Left colon (tissue), 2 donors: ENCODE measurements at places on chromosomes 2 and 18.

- DNase-seq, result peak; percentile 26
Measured at GRCh38 chr18:7568426-7568825, 1.3 kb downstream of the PTPRM start.

DNA sequence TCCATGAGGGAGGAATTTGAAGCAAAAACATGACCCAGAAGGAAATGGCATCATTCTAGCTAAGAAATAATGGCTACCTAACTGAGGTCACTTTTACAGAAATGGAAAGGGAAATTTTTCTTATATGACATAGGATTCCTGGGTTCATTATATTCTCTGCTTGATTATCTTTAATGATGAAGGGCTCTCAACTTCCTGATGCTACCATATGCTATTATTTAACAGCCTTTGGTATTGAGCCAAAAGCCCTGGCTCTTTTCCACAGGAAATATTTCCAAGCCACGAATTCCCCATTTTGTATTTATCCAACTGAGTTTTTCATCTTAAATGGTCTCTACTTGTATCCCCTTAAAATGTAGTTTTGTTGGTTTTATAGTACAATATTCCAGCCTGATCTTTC, 63.2 kb upstream of the NPAS2 start:
- DNase-seq, result no peak

GRCh38 chr2:233204286-233204936, 47.1 kb upstream of the ATG16L1 start:
- DNase-seq, result no peak

GRCh38 chr2:15975676-15976075, 35.3 kb downstream of the MYCN start:
- DNase-seq, result no peak

- DNase-seq, result no peak
Measured at GRCh38 chr2:204436230-204436629, 109.0 kb upstream of the PARD3B start.

DNA sequence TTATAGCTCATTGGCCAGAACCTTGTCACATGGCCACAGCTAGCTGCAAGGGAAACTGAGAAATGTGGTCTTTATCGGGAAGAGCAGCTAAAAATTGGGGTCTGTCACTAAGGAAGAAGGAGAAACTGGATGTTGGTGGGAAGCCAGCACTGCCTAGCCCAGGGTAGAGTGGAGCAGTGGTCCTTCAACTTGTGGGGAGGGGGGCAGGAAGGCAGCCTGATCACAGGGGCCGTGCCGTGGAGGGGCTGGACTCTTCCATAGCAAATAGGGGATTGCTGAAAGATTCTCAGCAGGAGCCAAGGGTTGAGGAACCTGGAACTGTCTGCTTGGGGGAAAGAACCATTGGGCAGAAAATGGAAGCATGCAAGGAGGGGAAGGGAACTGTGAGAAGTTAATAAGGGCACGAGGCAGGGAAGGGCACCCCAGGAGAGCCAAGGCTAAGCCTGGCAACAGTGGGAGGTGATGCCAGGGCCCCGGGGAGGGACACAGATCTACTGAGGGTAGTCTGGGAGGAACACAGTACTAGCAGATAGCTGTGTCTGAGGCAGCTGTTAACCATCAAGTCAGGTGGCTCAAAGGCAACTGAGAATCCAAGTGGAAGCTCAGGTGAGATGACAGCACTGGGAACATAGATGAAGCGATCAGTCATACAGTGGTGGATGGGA, 5.9 kb upstream of the NEURL3 start:
- DNase-seq, result no peak

DNA sequence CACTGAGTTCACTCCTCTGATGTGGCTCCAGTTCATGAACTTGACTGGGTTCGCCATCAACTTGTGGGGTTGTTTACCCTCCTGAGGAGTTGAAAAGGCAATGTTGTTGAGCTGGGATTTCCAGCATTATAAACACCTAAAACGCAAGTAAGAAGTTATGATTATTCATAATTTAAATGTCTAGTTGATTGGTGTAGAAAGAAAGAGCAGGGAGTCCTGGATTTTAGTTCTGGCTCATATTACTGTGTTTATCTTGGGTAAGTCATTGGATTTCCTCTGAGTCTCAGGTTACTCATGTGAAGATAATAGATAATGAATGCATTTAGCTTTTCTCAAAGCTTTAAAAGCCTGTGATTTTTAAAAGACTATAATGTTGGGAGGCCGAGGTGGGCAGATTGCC, 438.0 kb upstream of the CDH20 start:
- DNase-seq, result no peak

- DNase-seq, result no peak
Measured at GRCh38 chr2:196610796-196611195, 28.7 kb upstream of the CCDC150 start.

GRCh38 chr18:58527952-58528287, 101.0 kb downstream of the ALPK2 start:
- DNase-seq, result no peak

GRCh38 chr2:241261628-241262027, 53.8 kb downstream of the HDLBP start:
- DNase-seq, result no peak

DNA sequence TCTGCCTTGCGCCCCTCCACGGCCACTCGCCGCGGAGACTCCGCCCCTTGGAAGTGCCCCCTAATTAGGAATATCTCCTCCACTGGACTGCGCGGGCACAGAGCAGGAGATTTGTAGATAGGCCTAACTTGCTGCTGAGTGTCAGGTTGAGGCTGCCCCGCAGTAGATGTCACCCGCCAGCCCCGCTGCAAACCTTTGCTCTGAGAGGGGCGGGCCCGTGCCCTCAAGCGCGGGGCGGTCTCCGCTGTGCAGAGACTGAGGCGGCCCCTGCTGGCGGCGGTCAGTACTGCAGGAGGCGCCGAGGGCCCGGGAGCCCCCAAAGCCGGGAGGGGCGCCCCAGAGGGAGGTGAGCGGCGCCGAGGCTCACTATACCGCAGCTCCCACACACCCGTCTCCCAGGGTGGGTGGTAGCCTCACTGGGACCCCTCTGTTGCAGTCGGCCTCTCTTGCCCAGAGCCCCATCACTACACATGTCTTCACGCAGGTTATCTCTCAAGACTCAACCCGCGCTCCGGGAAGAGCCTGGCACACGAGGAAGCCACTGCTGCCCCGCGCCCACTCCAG, 2.9 kb upstream of the NEURL3 start:
- peak; percentile 88 for DNase-seq

GRCh38 chr2:164879901-164880535, 38.4 kb upstream of the COBLL1 start:
- no peak for DNase-seq

GRCh38 chr2:224219781-224220180, 180.7 kb upstream of the SERPINE2 start:
- no peak for DNase-seq

DNA sequence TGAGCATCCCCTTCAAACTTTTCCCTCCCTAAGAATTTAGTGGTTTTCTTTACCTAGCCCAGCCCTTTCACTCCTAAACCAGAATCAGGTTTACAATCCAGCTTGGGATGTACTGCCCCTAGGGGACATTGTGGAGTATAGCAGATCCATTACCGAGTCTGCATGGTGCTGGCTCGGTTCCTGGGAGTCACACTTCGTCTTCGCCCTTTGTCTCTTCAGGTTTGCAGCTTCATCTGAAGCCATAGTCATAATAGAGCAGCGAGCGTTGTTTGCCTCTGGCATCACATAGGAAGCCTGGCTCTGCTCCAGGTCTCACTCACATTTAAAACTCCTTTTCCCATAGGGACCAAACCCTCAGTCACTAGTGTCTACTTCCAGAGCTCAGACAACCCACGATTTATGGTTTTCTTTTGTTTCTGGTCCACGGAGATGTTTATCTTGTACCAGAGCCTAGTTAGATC, 16.8 kb upstream of the LYPD6 start:
- DNase-seq, result peak; percentile 44

DNA sequence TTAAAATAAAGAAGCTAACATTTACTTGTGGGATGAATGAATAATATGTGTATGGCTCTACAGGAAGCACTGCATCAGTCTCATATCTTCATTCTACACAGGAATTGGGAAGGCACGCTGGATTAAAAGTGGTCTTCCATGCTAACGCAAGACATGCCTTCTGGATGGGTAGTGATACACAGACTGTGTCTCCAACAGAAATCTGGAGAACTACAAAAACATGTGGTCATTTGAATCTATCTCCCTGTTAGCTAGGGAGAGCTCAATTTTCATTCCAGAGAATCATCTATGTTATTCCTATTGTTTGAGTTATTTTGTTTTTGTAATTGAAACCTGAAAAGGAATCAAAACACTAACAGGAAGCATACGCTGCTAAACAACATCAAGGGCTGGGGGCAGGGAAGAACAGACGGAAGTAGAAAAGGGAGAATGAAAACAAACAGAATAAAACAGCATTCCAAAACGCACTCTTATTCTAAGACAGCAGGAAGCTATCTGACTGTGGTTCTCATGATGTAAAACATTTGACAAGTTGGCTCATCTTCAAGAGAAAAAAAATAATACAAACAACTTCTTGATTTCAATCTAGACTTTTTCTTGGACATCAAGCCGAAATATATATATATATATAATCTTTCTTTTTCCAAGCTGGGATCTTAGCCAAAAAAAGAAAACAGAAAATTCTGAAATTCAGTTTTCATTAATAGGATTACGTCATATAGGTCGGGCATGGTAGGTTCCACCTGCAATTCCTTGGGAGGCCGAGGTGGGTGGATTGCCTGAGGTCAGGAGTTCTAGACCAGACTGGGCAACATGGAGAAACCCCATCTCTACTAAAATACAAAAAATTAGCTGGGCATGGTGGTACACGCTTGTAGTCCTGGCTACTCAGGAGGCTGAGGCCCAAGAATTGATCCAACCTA, 31.5 kb upstream of the ASNSD1 start:
- no peak for DNase-seq

DNA sequence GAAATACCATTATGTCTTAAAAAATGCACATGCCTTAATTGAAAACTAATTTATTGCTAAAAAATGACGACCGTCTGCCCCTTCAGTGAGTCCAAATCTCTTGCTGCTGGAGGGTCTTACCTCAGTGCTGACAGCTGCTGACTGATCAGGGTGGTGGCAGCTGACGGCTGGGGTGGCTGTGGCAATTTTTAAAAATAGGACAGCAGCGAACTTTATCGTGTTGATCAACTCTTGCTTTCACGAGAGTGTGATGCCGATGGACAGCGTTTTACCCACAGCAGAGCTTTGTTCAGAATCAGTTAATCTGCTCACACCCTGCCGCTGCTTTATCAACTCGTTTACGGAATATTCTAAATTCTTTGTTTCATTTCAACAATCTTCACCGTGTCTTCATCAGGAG, 21.2 kb upstream of the CTDP1 start:
- no peak for DNase-seq

- DNase-seq, result no peak
Measured at GRCh38 chr2:95315801-95316411, 18.8 kb downstream of the KCNIP3 start.

GRCh38 chr2:217918308-217919024, 84.3 kb downstream of the TNS1 start:
- DNase-seq, result no peak

DNA sequence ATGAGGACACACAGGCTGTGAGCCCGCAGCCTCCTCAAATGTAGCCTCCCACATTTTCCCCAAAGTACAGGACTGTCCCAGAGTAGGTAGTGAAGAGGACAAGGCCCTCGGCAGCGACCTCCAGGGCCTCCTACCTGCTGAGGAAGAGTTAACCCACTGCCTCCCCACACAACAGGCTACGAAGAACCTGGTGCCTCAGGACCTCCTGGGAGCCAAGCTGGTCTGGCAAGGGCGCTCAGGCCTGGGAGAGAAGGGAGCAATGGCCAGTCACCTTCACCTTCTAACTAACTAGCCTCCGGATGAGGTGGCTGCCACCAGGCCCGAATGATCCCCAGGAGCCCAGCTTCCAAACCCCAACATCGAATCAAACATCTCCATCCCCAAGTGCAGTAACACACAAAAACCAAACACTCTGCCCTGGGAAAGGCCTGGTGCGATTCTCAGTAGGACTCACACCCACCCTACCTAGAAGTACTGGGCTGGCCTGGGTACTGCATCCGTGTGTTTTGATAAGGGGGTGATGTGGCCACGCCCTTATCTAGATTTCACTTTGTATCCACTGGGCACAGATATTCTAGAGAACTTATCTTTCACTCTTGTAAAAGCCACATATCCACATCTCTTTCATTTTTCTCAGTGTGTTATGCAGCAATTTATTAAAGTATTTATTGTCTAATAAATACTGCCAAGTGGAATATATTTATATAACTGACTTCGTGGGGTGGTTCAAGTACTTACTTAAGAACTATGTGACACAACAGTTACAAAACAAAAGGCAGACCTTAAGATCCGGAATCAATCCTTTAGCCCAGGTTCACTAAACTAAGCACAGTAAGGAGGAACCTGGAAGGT, 9.7 kb downstream of the ERFE start:
- DNase-seq, result no peak

DNA sequence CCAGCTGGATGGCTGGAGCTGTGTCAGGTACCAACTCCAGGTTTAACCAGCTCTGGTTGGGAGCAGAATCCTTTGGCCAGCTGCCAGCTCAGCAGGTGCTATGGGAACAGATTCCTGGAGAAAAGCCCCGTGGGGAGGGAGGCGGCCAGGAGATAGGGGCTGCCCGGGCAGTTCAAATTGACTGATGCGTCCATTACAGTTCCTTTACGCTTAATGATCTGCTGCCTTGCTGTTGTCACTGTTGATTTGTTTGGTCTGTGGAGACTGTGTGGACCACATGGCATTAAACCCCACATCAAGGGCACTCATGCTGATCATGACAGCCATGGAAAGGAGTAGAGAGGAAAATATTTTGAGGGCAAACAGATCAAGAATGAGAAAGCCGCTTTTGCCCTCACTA, 200.0 kb downstream of the TSN start:
- no peak for DNase-seq

DNA sequence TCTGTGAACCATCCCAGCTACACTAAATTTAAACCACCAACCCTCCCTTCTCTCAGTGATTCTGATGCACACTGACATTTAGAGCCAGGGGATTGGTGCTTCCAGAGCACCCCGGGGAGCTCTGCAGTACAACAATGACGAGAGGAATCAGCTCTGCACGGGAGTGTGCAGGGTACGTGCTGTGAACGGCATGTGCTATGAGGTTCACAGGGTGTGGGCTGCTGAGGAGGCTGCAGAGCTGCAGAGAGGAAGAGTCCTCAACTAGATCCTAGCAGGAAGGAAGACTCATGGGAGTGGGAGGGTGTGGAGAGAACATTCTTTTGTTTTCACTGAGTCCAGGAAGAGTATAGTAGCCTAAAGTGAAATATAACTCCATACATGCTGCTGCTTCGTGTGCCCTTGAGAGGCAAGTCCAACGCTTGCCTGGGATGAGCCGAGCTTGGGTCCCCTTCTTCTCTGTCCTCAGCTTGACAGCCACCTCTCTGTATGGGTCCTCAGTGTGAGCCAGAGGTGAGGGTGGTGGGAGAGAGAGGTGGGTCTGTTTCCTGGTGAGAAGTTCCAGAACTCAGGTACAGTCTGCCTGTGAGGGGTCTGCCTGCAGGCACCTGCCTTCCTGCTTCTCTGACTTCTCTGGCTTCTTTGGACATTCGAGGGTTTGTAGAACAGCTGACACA, 118.8 kb downstream of the CTIF start:
- no peak for DNase-seq

DNA sequence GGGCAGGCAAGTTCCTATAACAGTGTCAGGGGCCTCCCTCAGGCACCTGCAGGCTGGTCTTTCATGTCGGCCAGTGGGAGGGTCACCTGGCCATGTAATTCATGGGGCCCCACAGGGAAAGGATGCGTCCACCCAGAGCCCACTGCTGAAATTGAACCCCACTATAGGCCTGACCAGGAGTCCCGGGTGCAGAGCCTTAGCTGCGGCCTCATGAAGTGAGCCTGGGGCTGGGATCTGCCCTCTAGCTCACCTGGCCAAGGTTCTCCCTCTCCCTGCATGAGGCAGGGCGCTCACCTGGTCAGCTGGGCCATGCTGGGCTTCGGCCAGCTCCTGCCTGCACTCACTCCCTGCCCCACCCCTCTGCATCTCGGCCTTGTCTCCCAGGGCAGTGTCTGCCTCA, 41.1 kb downstream of the C1QL2 start:
- DNase-seq, result no peak
